Central memory CD4-positive, alpha-beta T cell (primary cell): ENCODE measurements at places on chromosomes 6 and 20.

GRCh38 chr20:44603327-44603726, 20.9 kb downstream of the PKIG start:
- DNase-seq: no peak

DNA sequence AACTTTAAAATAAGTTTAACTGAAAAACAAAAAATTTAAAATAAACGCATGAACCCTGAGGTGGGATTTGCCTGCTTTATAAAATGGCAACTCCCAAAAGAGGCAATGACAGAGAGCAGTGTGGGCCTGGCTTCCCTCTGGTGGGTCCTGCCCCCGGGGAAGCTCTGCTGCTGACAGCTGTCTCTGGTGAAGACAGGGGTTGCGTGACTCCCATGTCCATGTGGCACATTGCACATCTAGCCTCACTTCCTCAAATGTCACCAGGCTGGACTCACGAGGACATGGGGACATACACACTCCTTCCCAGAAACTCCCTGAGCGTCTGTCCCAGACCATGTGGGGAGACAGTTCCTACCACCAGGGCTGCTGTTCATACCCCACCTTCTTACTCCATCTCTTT, 66.2 kb downstream of the ABHD12 start:
- DNase-seq: no peak

GRCh38 chr20:47067776-47068175, 173.1 kb downstream of the EYA2 start:
- no peak for DNase-seq

DNA sequence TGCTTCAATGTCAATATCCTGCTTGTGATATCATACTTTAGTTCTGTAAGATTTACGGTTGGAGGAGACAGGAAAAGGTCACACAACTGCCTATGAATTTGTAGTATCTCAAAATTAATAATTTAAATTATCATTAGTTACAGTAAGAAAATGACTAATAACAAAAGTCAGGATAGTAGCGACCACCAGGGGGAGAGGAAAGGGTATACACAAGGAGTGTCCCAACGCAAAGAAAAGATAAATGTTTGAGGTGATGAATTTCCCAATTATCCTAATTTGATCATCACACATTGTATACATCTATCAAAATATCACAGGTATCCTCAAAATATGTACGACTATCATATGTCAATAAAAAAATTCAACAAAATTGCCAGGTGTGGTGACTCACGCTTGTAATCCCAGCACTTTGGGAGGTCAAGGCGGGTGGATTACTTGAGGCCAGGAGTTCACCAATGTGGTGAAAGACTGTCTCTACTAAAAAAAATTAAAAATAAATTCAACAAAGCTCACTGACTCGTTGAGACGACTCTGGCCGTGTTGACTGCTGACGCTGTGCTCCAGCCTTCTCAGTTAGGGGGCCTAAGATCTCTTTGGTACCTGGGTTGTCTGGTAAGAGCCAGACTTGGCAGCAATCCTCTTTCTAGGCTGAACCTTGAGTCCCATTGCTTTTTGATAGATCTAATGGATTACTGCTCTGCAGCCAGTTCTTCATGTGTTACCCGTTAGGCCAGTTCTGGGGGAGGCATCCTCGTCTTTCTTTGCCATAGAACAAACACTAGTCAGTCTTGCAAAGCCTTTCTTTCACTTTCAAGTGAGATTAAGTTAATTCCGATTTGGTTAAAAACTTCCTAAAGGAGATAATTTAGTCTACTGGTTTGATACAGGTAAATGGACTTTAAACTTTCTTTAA, 9.0 kb upstream of the OVOL2 start:
- DNase-seq: no peak

DNA sequence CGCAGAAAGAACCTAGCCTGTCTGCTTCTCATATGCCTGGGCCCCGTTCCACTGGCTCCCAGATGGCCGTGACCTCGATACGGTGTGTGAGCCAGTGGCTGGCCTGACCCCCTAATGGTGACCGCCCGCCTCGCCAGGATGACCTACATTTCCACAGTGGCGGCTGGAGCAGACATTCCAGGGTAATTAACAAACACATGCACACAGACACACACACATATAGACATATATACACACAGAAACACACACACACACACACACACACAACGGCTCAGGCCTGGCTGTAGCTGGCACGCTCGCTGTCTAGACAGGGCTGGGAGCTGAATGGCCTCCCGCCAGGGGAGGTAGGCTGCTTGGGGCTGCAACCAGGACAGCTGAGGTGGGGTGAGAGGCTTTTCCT, 227.1 kb downstream of the ANKRD60 start:
- DNase-seq: no peak

- DNase-seq: peak; percentile 21
Observed at GRCh38 chr20:10306440-10307358, 88.1 kb downstream of the SNAP25 start.

DNA sequence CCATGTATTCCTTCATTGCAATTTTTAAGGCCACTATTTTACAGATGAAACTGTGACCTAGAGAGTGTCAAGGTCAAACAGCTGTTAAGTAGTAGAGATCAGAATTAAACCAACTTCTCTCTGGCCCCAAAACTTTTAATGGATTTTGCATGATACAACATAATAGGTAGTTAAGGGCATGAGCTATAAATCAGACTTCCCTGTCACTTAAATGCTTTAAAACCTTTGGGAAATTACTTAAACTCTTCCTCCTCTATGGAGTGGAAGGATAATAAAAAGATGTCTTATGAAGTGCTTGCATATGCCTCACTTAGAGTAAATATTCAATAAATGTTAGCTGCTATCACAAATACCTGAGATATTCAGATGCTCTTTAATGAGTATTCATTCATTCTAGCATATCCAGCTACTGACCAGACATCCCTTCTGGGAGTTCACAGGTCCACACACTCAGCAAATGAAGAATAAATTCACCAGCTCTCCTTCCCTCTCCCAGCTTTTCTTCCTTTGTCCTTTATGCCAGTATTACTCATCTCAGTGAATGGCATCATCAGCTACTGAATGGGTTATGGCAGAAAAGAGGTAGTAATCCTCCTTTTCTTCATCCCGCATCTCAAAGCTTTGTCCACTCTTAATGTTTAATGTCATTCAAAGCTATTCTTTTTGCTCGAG, 36.2 kb downstream of the EYA4 start:
- DNase-seq: no peak

GRCh38 chr6:9399916-9400315, 964.6 kb upstream of the SLC35B3 start:
- DNase-seq: no peak

- DNase-seq: no peak
Observed at GRCh38 chr20:10313701-10314100, 95.1 kb downstream of the SNAP25 start.

DNA sequence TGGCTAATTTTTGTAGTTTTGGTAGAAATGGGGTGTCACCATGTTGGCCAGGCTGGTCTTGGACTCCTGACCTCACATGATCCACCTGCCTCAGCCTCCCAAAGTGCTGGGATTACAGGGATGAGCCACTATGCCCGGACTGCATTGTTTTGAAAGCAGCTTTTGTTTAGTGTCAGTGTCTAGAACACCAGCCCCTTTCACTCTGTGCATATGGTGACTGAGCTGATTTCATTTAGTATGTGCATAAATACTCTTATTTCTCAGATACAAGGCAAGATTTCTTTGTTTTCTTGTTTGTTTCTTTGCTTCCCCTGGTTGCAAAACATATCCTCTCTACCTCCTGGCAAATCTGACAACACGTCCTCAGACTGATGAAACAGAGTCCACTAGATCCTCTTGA, 152.8 kb upstream of the CHD6 start:
- DNase-seq: no peak

DNA sequence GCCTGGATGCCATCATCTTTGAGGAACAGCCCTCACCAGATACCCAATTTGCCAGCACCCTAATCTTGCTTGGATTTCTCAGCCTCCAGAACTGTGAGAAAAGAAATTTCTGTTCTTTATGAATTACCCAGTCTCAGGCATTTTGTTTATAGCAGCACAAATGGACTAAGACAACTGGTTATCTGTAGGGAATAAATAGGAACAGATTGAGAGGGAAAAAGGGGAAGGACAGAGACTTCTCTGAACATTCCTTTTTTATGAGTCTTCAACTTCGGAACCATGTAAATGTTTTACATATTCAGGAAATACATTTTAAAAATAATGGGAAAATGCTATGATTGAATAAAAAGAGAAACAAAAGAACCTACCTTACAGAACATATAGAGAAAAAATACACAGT, 20.9 kb downstream of the KCTD20 start:
- DNase-seq: no peak
